Right atrium auricular region (tissue), 2 donors: ENCODE measurements at places on chromosomes 3 and 15. TPM values are rescaled to one million over a fixed set of nuclear protein-coding genes. Genes with fewer than 3 reads are reported as not detected.

The SLC9C1 gene
- 1.3 TPM for total RNA-seq

The PARP9 gene
- 14.5 TPM for total RNA-seq

The ITGB5 gene
- 182 TPM for total RNA-seq

The DIS3L gene
- total RNA-seq: 23.6 TPM

The ARGFX gene
- total RNA-seq: not detected

- H3K27ac ChIP-seq: no peak overlapping the region
- H3K4me3 ChIP-seq: no peak overlapping the region
- H3K27me3 ChIP-seq: no peaks in the 10 kb centered on the region
- H3K4me1 ChIP-seq: no peaks in the 10 kb centered on the region
Measured at GRCh38 chr3:32381922-32382321, 9.7 kb upstream of the CMTM7 start.

DNA sequence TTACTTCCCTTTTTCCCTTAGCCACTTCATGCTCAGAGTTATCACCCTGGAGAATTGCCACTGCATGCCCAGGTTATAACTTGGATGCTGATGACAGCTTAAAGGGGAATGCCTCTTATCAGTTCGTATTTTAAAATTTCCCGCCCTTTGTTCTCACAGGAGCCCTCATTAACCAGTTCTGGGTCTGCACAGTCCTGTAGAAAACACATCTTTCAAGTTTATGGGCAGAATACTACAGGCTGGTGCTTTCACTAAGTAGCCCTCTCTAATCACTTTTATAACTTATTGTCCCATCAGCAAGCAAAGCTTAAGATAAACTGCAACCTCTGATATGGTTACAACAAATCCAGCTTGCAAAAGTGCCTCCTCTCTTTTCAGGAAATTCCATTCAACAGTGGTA is 587.3 kb upstream of the UBE2E2 start:
- no peak for DNase-seq
- H3K4me1 ChIP-seq: no peaks in the 10 kb centered on the region
- H3K36me3 ChIP-seq: no peaks in the 10 kb centered on the region
- H3K27ac ChIP-seq: no peak overlapping the region

GRCh38 chr3:12513694-12514446 is 29.6 kb downstream of the TSEN2 start:
- H3K27me3 ChIP-seq: no peaks in the 10 kb centered on the region
- no peak overlapping the region for H3K4me3 ChIP-seq
- H3K4me1 ChIP-seq: no peaks in the 10 kb centered on the region
- peak overlapping the region; percentile 61 for H3K27ac ChIP-seq

GRCh38 chr3:123083383-123084124 is 16.7 kb downstream of the PDIA5 start:
- no peak overlapping the region for H3K4me3 ChIP-seq
- H3K27ac ChIP-seq: no peak overlapping the region
- H3K4me1 ChIP-seq: peaks cover 90% of the 10 kb centered on the region
- H3K27me3 ChIP-seq: no peaks in the 10 kb centered on the region

- no peaks in the 10 kb centered on the region for H3K36me3 ChIP-seq
- no peaks in the 10 kb centered on the region for H3K27me3 ChIP-seq
- no peak overlapping the region for H3K4me3 ChIP-seq
- no peaks in the 10 kb centered on the region for H3K4me1 ChIP-seq
- DNase-seq: peak; percentile 47
Measured at GRCh38 chr15:31503758-31504461, 177.3 kb downstream of the KLF13 start.

DNA sequence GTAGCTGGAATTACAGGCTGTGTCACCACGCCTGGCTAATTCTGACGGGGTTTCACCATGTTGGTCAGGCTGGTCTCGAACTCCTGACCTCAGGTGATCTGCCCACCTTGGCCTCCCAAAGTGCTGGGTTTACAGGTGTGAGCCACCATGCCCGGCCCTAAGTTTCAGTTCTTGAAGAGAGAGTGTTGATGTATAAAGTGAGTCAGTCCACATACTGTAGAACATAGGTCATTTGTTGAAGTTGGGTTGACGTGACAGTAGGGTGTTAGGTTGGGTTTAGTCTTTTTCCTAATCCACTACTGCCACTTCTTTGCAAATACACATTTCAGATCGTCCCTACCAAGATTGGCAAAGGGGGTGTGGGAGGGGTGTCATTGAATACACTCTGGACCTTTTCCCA is 15.2 kb downstream of the DNAJC19 start:
- no peak overlapping the region for H3K27ac ChIP-seq
- no peaks in the 10 kb centered on the region for H3K27me3 ChIP-seq
- no peak overlapping the region for H3K4me3 ChIP-seq
- DNase-seq: no peak

DNA sequence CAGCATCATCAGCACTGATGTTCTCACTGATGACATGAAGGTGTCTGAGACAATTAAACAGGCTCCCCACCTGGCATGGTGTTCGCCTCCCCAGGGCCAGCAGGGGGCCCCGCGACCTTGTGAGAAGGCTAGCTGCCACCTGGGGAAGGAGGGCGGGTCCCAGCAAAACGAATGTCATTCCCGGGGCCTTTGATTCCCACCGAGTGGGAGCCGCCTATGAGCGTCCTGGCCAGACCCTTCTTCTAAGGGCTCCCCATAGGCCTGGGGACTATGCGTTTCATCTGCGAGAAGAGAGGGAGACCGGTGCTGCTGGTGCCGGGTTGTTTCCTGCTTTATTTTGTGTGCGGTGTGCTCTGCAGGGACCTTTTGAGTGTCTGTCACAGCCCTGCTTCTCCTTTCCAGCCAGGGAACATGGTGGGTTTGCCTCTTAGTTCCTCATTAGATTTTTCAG is 20.5 kb upstream of the MINDY4B start:
- H3K27ac ChIP-seq: no peak overlapping the region
- DNase-seq: no peak
- no peak overlapping the region for H3K4me3 ChIP-seq
- H3K27me3 ChIP-seq: no peaks in the 10 kb centered on the region
- H3K4me1 ChIP-seq: no peaks in the 10 kb centered on the region

DNA sequence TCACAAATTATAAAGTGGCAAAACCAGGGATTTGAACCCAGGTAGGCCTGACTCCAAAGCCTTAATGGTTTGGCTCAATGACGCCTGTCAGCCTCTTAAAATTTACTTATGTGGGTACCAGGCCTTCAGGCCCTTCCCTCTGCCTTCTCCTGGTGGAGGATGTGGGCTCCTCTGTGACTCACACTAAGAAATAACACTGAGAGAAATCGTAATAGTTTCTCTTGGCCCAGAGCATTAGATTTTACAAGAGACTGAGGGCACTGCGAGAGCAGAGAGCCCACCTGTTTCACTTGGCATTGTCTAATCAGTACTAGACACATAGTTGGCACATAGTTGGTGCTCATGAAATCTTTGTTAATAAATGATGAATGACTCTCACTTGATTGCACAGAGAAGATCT is 505.2 kb downstream of the SHQ1 start:
- no peak overlapping the region for H3K4me3 ChIP-seq
- no peaks in the 10 kb centered on the region for H3K27me3 ChIP-seq
- no peak for DNase-seq
- H3K27ac ChIP-seq: no peak overlapping the region
- H3K4me1 ChIP-seq: no peaks in the 10 kb centered on the region

DNA sequence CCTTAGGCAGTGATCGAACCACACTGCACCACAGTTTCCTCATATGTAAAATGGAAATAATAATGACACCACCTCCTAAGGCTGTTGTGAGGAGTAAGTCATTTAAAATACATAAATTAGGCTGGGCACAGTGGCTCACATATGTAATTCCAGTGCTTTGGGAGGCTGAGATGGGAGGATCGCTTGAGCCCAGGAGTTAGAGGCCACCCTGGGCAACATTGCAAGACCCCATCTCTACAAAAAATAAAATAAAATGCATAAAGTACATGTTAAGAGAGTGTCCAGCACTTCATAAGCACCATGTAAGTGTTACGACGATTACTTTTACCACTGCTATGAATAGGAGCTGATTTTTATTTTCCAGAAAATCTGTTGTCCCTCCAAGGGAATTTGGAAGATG is 440.0 kb downstream of the FOXP1 start:
- DNase-seq: no peak
- no peaks in the 10 kb centered on the region for H3K27me3 ChIP-seq
- H3K27ac ChIP-seq: no peak overlapping the region

DNA sequence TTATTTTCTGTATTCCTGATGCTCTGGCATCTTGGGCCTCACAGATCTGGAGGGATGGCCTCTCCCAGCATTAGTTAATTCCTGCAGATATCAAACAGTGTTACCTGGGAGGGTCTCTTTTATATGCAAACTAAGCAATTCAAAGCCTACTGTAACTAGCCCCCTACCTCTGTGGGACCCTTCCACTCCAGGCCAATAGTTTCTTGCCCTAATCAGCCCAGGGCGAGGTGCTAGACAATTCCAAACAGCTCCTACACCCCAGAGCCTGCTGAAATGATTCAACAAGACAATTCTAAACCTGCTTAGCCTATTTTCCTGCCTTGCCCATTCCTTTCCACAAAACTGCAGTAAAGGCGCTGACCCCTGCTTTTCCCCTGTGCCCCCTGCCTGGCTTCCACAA is 106.6 kb upstream of the IGSF10 start:
- DNase-seq: no peak
- H3K4me1 ChIP-seq: peaks cover 5% of the 10 kb centered on the region
- no peaks in the 10 kb centered on the region for H3K36me3 ChIP-seq
- H3K27ac ChIP-seq: no peak overlapping the region

GRCh38 chr15:59622289-59622688 is 10.7 kb downstream of the GCNT3 start:
- H3K27ac ChIP-seq: no peak overlapping the region
- H3K36me3 ChIP-seq: no peaks in the 10 kb centered on the region
- H3K4me3 ChIP-seq: no peak overlapping the region
- no peak for DNase-seq

- DNase-seq: no peak
- H3K4me1 ChIP-seq: no peaks in the 10 kb centered on the region
- H3K27ac ChIP-seq: no peak overlapping the region
Measured at GRCh38 chr15:35713733-35714132, 167.8 kb upstream of the DPH6 start.

GRCh38 chr15:74192751-74193150 is 9.8 kb downstream of the STRA6 start:
- H3K36me3 ChIP-seq: no peaks in the 10 kb centered on the region
- H3K4me1 ChIP-seq: no peaks in the 10 kb centered on the region
- no peak for DNase-seq
- no peak overlapping the region for H3K27ac ChIP-seq

GRCh38 chr15:40282147-40282868 is 556 bp downstream of the ANKRD63 start:
- no peaks in the 10 kb centered on the region for H3K4me1 ChIP-seq
- H3K36me3 ChIP-seq: no peaks in the 10 kb centered on the region
- H3K4me3 ChIP-seq: peak overlapping the region; percentile 53

DNA sequence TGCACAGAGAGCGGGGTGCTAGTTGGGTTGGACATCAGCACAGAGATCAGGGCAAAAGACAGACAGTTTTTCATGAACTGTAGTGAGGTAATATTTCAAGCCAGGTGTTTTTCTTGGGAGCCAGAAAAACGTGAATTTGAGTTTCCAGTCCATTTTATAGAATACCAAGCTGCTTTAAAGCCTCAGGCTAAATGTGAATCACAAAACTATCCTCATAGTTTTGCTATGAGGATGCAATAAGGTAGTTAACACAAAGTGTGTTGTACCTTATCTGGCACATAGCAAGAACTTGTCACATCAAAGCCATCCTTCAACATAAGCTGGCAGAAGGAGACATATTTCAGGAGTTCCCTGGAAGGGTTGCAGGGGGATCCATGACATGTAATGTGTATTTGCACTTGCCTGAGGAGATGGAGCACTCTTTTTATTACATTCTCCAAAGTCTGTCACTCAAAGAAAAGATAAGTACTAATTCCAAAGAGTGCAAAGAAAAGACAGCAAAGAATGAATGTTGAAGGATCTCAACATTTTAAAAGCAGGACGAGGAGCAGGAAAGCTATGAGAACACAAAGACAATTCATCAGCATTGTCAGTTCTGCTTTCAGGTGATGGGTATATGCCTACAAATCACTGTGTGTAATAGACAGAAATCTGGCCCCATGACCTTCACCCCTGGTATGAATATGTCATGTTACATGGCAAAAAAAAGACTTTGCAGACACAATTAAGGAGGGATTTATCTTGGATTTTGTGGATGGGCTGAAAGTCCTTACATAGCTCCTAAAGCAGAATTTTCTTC is 1046.4 kb downstream of the NTRK3 start:
- no peak overlapping the region for H3K27ac ChIP-seq
- H3K4me1 ChIP-seq: no peaks in the 10 kb centered on the region
- H3K4me3 ChIP-seq: no peak overlapping the region
- no peaks in the 10 kb centered on the region for H3K27me3 ChIP-seq
- no peak for DNase-seq

DNA sequence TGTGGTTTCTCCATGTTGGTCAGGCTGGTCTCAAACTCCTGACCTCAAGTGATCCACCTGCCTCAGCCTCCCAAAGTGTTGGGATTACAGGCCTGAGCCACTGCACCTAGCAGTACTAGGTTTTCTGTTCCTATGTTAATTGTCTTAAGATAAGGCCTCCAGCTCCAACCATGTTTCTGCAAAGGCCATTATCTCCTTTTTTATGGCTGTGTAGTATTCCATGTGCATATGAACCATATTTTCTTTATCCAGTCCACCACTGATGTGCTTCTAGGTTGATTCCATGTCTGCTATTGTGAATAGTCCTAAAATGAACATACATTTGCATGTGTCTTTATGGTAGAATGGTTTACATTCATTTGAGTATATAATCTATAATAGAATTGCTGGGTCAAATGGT is 9.8 kb downstream of the HTR3C start:
- no peaks in the 10 kb centered on the region for H3K36me3 ChIP-seq
- no peaks in the 10 kb centered on the region for H3K4me1 ChIP-seq
- DNase-seq: no peak
- H3K27me3 ChIP-seq: no peaks in the 10 kb centered on the region
- H3K27ac ChIP-seq: no peak overlapping the region
- no peak overlapping the region for H3K4me3 ChIP-seq

DNA sequence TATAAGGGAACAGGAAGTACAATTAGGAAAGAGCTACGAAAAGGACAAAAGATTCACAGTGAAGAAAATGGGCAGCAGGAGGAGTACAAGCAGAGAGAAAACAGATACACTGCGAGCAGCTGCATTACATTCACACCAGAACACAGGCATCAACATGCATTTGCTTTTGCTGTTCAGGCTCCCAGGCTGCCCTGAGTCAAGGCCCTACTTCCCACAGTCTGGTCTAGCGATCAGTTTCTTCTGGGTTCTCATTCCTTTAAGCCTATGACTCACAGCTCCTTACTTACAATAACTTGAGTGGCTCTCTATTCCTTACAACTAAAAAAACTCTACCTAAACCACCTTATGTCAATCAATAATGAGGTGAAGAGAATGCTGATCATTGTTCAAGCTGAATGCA is 24.5 kb upstream of the ZNF445 start:
- DNase-seq: no peak
- H3K36me3 ChIP-seq: peaks cover 25% of the 10 kb centered on the region
- no peaks in the 10 kb centered on the region for H3K27me3 ChIP-seq
- no peaks in the 10 kb centered on the region for H3K4me1 ChIP-seq
- H3K4me3 ChIP-seq: no peak overlapping the region

GRCh38 chr15:85125056-85125661 is 143.5 kb downstream of the PDE8A start:
- no peak overlapping the region for H3K4me3 ChIP-seq
- H3K27ac ChIP-seq: no peak overlapping the region
- no peaks in the 10 kb centered on the region for H3K4me1 ChIP-seq
- DNase-seq: no peak
